ENCODE measurements at places on chromosomes 11 and 22.

DNA sequence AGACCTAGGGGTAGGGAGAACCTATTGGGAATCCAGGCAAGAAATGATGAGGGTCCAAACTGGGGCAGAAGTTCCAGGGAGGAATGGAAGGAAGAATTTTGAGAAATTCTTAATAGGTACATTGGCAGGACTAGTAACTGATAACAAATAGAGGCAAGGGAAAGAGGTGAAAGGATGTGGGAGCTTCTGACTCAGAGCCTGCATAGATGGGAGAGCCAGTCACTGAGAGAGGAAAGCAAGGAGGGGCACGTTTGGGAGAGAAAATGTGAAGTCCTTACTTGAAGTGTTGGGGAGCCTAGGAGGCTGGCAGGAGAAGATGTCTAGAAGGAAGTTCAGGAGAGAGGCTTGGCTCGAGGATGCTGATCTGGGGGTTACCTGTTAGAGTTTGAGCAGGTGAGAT is 104.6 kb upstream of the NCAM1 start:
- DNase-seq: no peak

DNA sequence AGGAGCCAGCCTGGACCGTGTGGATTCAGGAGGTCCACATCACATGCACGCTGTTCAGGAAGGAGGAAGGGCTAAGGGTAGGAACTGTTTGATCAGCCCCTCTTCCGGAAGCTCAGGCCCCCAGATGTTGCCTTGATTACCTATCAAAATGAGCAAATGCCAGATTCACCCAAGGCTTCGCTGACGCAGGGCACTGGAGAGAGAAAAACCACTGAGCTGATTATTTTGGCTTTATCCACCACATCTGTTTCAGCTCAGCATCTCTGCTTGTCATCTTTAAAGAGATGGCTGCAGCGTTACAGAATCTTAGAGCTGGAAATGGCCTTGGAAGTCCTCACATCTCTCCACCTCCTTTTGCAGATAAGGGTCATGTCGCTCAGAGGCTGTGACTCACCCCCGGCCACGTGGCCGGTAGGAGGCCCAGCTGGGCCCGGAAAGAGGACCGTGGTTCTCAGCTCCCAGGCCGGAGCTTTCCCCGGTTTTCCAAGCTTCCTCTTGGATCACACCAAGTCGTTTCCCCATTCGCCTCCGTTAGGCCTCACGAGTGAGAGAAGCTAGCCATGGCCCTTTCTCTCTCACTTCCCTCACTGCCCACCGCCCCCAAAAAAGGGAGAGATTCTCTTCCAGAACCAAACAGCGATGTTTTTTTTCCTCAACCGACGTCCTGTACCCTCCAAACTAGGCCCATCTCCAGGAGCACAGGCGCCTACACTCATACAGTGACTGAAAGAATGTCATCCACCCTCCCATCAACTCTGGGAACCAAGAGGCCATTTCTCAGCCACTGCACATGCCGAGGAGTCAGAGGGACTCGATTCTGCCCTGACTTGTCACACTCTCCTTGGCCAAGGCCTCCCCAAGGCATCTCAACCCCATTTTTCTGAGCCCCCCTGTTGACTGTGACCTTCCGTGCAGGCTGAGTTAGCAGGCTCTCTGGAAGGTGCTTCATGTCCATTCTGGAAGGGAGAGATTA is 37.6 kb downstream of the LIF start:
- peak; percentile 56 for DNase-seq

- no peak for DNase-seq
Measured at GRCh38 chr11:69958308-69958707, 119.8 kb upstream of the ANO1 start.

- DNase-seq: no peak
Measured at GRCh38 chr11:87007963-87008362, 29.8 kb upstream of the TMEM135 start.

DNA sequence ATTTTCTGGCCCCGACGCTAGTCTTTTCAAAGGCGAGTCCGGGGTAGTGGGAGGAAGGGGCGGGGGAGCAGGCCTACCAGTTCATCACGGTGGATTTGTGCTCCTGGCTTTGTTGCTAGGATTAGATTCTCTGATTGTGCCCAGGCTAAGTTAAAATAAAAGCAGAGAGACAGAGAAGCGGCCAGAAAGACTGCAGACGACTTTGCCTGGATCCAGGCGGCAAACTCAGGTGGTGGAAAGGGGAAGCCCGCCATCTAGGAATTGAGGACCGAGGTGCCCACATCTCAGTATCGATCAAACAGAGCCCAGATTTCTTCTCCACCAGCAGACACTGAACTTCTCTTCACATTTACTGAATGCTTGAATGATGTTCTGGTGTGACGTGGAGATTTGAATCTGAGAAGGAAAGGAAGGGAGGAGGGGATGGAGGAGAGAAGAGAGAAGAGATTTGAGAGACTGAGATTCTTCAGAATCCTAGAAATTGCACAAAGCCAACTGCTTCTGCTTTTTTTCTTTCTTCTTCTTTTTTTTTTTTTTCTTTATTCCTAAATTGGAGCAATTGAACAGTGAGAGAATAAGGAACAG is 2.7 kb downstream of the FAT3 start:
- DNase-seq: no peak

- no peak for DNase-seq
Measured at GRCh38 chr11:111123463-111124398, 121.8 kb upstream of the POU2AF2 start.

- no peak for DNase-seq
Measured at GRCh38 chr11:117868815-117869561, 7.5 kb downstream of the FXYD6 start.

GRCh38 chr11:2328656-2329354 is 27.0 kb downstream of the TSPAN32 start:
- no peak for DNase-seq

DNA sequence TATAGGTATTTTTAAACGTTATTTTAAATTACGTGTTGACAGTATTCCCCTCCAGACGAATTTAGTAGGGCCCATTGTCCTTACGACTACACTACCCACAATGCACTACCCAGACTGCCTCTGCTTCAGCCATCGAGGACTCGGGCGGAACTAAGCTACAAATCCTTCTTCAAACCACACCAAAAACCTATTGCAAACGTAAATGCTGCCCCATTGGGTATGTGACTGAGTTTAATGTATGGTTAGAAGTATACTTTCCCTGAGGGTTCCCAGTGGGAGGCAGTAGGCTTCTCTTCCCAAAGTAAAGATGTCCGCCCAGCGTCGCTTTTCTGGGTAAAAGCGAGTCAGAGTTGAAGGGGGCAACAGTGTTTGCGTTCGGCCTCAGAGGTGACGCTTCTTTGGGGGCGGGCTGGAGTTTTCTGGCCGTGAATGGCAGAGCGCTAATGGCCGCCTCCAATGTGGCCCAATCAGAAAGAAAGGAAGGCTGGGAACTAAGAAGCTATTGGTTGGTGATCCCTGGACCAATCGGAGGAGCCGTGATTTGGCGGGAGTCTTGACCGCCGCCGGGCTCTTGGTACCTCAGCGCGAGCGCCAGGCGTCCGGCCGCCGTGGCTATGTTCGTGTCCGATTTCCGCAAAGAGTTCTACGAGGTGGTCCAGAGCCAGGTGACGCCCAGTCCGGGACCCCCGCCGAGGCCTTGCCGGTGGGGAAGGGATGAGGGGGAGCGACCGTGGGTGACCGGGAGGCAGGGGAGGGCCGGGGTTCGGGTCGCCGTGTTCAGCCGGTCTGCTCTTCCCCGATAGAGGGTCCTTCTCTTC is at the start of gene CDC45:
Gene CDC45 (plus strand): TSS at position 566 of the 818 bp plus-strand sequence. CDS start 49 bp downstream, at position 615.
- peak; percentile 97 for DNase-seq

GRCh38 chr11:6746086-6746618 is 25.6 kb downstream of the OR2AG2 start:
- DNase-seq: peak; percentile 37

- DNase-seq: no peak
Measured at GRCh38 chr22:25149014-25149413, 50.6 kb upstream of the CRYBB3 start.

DNA sequence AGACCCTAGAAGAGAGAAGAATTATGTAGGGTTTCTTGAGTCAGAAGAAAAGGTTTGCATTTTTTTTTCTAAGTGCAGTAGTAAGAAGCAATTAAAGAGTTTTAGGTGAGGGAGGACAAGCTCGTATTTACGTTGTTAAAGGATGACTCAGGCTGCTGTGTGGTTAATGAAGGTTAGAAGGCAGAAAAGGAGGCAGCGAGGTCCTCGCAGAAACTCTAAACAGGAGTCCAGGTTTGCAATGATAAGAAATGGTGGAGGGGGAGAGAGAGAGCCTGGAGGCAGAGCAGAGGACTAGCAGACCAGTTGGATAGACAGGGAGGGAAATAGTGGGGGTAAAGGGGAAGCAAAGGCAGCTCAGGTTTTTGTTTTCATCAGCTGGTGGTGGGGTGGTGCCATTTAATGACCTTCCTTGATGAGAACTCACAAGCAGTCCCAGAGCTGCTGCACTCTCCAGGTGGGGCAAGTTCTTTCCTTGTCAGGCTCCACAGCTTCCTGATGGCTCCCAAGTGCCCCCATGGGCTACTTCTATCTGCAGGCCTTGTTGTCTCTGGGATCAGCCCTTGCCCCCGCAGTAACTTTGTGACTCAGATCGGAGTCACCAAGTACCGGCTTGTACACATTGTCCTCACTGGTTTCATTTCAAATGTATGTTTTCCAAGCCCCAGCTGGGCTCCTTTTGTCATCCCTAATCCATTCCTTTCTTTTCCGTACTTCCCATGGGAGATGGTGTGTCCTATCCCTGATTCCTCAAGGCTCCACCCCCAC is 8.3 kb upstream of the INSC start:
- peak; percentile 36 for DNase-seq

DNA sequence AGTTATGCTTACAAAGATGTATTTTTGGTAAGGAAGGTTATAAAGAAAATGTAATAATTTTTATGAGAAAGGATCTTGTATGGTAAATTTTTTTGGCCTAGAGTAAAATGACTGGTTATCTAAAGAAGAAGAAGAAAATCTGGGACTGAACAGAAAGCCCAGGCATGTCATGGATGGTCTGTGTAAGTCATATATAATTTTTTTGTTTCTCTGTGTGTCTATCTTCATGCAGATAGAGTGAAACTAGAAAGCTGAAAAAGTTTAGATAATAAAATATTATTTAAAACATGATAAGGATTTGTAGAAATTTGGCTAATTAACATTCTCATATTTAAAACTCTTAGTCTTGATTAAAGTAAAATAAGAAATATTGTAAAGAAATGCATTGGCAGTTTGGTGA is 27.6 kb upstream of the MPEG1 start:
- no peak for DNase-seq

GRCh38 chr22:30204742-30205111 is 41.8 kb downstream of the LIF start:
- DNase-seq: no peak

DNA sequence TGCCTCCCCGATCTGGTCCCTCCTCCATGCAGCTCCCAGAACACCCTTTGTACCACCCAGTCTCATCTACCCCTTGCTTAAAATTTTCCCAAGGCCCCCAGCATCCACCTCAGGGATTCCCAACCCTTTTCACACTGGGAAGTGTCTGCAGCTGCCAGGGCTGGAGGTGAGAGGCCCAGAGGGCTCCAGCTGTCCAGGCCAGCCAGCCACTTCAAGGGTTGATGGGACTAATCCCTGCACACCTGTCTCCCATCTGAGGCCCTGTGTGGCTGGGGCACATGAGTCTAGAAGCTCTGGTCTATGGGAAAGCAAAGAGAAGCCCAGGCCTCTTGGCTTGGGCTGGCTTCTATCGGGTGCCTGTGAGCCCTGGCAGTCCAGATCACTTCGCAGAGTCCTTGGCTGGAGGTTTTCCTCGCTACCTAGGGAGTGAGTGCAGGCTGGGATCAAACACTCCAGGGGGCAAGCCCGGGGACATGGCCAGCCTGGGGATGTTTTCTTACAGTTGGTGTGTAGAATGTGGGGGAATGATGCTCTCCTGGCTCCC is 41.1 kb upstream of the TPBGL start:
- DNase-seq: no peak

GRCh38 chr11:73265278-73265810 is 6.8 kb upstream of the P2RY6 start:
- no peak for DNase-seq

DNA sequence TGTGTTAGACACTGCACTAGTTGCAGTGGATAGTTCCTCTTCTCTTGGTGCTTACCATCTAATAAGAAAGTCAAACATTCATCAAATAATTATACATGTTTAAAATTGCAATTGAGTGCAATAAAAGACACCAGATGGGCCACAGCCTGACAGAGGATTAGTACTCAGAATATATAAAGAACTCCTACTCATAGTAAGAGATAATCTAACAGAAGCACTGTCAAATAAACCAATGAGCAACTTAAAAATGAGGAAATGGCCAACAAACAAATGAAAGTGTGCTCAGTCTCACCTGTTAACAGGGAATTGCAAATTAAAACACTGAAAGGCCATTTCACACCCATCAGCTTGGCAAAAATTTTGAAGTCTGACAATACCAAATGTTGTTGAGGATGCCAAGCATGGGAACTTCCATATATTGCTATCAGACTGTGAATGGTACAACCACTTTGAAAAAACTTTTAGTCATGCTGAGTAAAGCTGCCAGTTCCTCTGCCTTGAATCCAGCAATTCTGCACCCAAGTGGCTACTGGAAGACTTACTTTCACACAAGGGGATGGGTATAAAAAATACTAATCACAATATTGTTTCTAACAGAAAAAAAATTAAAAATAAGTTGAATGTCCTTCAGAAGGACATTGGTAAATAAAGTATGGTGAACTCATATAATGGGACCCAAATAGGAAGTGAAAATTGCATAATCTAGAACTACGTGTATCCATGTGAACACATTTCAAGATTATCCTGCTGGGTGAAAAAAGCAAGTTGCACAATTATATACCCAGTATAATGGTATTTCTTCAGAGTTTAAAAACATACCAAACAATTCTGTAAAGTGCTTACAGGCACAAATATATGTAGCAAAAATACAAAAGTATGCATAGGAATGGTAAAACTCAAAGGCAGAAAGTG is 41.4 kb upstream of the CREB3L1 start:
- no peak for DNase-seq

GRCh38 chr22:43183496-43184277 is 3.2 kb downstream of the TTLL12 start:
- peak; percentile 50 for DNase-seq

DNA sequence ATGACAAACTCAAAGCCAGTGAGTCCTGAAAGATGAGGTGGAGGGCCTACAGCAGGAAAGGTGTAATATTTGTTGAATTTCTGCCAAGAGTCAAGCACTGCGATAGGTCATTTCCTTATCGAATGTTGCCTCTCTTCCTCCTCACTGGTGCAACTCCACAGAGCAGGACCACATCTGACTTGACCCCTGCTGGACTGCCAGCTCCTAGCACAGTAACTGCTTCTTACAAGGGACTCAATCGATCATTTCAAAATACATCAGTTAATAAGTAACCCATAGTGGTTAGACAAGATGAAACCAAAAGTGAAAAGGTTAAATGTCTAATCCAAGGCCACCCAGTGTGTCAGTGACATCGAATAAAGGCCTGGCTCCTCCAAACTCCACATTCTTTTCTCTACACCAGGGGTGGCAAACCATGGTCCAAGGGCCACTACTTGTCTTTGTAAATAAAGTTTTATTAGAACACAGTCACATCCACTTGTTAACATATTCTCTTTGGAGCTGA is 98.5 kb upstream of the CSNK2A3 start:
- DNase-seq: no peak

- DNase-seq: no peak
Measured at GRCh38 chr11:54832676-54833075, 126.0 kb downstream of the OR4A5 start.
